SJCRH30 (cell line): ENCODE measurements at places on chromosomes 2 and 18. TPM values are rescaled to one million over a fixed set of nuclear protein-coding genes. Genes with fewer than 3 reads are reported as not detected.

The NABP1 gene
- 55.4 and 69.1 TPM in 2 replicates for total RNA-seq

The DSC2 gene
- not detected in 2 replicates for total RNA-seq

The DSC1 gene
- not detected in 2 replicates for total RNA-seq

The NFE2L2 gene
- total RNA-seq: 40.2 and 47.7 TPM in 2 replicates

The FTCDNL1 gene
- 1.5 and 2.6 TPM in 2 replicates for total RNA-seq

The NDC80 gene
- total RNA-seq: 77.5 and 95.3 TPM in 2 replicates

- H3K27ac ChIP-seq: no peak overlapping the region
- H3K36me3 ChIP-seq: no peaks in the 10 kb centered on the region
- H3K27me3 ChIP-seq: no peaks in the 10 kb centered on the region
Observed at GRCh38 chr2:218366621-218367414, 10.2 kb downstream of the CATIP start.

GRCh38 chr18:23238152-23238531 is 102.9 kb downstream of the CABLES1 start:
- no peak overlapping the region for H3K4me3 ChIP-seq
- DNase-seq: no peak
- H3K4me1 ChIP-seq: peaks cover 25% of the 10 kb centered on the region
- no peaks in the 10 kb centered on the region for H3K27me3 ChIP-seq
- no peaks in the 10 kb centered on the region for H3K36me3 ChIP-seq
- peak overlapping the region; percentile 70 for H3K27ac ChIP-seq

DNA sequence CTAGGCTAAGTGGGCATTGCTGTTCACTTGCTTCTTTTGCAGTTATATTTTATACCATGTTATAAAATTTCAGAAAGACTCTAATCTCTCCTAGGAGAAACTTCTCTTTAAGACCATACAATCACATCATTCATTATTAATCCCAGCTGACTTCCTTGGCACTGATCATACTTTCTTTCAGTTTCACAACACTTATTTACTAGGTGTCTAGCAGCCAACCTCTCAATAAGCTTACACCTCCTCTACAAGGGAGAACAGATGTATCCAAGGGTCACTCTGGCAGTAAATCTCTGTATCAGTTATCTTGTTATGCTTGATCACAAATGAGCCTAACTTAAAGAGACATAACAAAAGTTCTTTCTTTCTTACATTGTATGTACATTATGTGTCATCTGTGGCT is 69.8 kb upstream of the EPB41L5 start:
- H3K4me3 ChIP-seq: no peak overlapping the region
- H3K36me3 ChIP-seq: peaks cover 6% of the 10 kb centered on the region; the same call in 1 of the 2 replicates
- no peaks in the 10 kb centered on the region for H3K4me1 ChIP-seq
- H3K27me3 ChIP-seq: no peaks in the 10 kb centered on the region
- no peak overlapping the region for H3K27ac ChIP-seq

DNA sequence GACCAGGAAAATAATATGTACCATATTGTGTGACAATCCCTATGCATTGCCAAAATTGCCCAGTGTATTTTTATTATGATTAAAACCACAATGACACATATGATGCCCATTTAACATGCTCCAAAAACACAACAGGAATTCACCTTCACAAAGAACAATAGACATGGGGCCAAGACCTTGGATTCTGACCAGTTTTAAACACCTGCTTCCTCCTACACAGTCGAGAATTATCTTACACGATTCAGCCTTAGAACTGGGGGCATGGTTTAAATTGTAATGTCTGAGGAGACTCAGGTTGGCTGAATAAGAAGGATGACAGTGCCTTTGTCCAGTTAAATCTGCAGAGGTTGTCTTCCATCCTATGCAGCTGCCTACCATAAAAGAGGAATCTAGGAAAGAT is 212.7 kb downstream of the PLCL1 start:
- no peaks in the 10 kb centered on the region for H3K4me1 ChIP-seq
- 0 out of 2 replicates have a peak, but pooled peaks cover 2% of the 10 kb centered on the region for H3K27me3 ChIP-seq
- DNase-seq: no peak
- no peaks in the 10 kb centered on the region for H3K36me3 ChIP-seq
- H3K27ac ChIP-seq: no peak overlapping the region

- H3K36me3 ChIP-seq: no peaks in the 10 kb centered on the region
- H3K27me3 ChIP-seq: no peaks in the 10 kb centered on the region; the same call in 1 of the 2 replicates
- H3K4me3 ChIP-seq: no peak overlapping the region
Observed at GRCh38 chr2:124131276-124131675, 106.2 kb downstream of the CNTNAP5 start.

DNA sequence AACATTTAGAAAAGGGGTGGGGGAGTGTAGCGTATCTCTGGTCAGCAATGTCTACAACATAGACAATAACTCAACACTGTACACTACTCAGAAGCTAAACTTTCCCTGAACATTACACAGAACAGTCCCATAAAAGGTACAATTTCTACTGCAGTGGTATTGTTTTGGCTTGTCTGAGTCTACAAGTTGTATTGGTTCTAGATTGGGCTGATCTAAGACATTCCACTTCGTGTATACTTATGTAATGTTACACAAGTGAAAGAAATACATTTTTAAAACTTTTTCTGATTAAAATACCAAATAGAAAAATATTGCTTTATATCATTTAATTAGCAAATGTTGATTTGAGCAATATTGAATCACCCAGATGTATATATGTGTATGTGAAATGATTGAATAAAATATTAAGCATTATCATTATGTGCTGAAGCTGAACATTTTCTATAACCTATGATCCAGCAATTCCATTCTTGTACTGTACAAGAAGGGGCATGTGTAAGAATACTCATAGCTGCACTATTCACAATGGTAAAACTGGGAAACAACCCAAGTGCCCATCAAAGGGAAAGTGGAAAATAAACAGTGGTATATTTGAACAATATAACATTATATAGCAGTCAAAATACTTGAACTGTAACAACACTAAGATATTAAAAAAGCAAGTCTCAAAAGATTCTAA is 52.4 kb downstream of the VSNL1 start:
- H3K27ac ChIP-seq: no peak overlapping the region
- no peaks in the 10 kb centered on the region for H3K36me3 ChIP-seq
- H3K4me1 ChIP-seq: no peaks in the 10 kb centered on the region
- no peak for DNase-seq
- H3K27me3 ChIP-seq: no peaks in the 10 kb centered on the region

DNA sequence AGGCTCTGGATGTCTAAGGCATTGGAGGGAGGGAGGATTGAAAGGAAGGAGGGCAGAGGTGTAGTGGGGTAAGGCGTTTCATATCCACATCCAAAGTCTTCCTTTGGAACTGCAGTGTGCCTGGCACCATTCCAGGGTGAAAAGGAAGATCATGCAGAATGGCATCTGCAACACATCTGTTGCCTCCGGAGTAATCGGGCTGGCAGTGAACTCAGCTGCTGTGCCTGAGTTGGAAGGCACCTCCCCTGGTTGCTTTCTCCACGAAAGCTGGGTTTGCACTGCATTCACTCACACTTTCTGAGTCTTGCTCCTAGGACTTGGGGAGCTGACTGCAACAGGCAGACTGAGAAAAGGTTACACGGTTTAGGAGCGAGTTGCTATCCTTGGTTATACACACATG is 30.3 kb upstream of the SEC11C start:
- H3K36me3 ChIP-seq: no peaks in the 10 kb centered on the region
- H3K4me1 ChIP-seq: no peaks in the 10 kb centered on the region
- H3K27me3 ChIP-seq: no peaks in the 10 kb centered on the region
- no peak overlapping the region for H3K27ac ChIP-seq

GRCh38 chr2:218169757-218170546 is 3.2 kb upstream of the CXCR1 start:
- no peaks in the 10 kb centered on the region; the same call in none of the 2 replicates for H3K27me3 ChIP-seq
- DNase-seq: no peak
- no peak overlapping the region for H3K4me3 ChIP-seq
- no peak overlapping the region for H3K27ac ChIP-seq
- no peaks in the 10 kb centered on the region for H3K4me1 ChIP-seq

DNA sequence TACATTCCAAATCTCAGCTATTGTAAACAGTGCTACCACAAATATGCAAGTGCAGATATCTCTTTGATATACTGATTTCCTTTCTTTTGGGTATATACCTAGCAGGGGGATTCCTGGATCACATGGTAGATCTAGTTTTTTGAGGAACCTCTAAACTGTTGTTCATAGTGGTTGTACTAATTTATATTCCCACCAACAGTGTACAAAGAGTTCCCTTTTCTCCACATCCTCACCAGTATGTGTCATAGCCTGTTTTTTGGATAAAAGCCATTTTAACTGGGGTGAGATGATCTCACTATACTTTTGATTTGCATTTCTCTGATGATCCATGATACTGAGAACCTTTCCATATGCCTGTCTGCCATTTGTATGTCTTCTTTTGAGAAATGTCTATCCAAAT is 6.3 kb upstream of the CCNT2 start:
- no peak overlapping the region for H3K27ac ChIP-seq
- no peak overlapping the region for H3K4me3 ChIP-seq
- H3K4me1 ChIP-seq: no peaks in the 10 kb centered on the region
- DNase-seq: no peak
- H3K27me3 ChIP-seq: no peaks in the 10 kb centered on the region

DNA sequence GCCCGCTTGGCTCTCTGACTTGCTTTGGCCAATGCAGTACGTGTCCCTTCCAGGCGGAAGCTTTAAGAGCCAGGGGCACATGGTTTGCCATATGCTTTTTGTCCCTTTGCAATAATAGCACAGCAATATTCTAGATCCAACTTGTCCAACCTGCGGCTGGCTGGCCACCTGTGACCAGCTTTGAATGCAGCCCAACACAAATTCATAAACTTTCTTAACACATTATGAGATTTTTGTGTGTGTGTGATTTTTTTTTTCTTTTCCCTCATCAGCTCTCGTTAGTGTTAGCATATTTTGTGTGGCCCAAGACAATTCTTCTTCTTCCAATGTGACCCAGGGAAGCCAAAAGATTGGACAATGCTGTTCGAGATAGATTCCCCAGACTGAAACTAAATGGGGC is 119.3 kb upstream of the SIX3 start:
- H3K36me3 ChIP-seq: no peaks in the 10 kb centered on the region
- no peaks in the 10 kb centered on the region for H3K27me3 ChIP-seq
- H3K27ac ChIP-seq: no peak overlapping the region

DNA sequence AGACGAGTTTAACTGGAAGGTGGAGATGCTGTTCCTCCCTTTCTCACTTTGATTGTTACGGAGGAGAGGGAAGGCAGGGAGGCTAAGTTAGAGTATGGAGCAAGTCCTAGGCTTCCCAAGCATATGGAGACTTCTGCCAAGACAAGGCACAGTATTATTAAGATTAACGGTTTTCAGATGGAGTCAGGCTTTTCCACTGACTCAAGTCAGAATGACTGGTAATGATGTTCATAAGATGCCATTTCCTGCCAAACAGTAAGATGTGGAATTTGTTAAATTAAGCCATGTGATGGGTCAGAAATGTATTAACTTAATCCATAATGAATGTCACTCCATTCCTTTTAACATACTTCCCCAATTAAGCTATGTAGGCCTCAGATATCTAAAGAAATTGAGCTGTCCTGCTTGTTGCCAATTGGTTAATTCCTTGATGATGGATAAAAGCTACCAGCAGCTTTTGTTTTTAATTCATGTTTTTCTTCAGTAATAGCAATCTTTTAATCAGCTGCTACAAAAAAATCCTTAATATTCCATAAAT is 383.7 kb downstream of the ZNF521 start:
- H3K36me3 ChIP-seq: no peaks in the 10 kb centered on the region
- H3K27me3 ChIP-seq: no peaks in the 10 kb centered on the region
- H3K4me3 ChIP-seq: no peak overlapping the region

- H3K4me3 ChIP-seq: no peak overlapping the region
- no peak overlapping the region for H3K27ac ChIP-seq
- DNase-seq: peak; percentile 69
- no peaks in the 10 kb centered on the region for H3K4me1 ChIP-seq
Observed at GRCh38 chr2:39059366-39059952, 61.4 kb downstream of the SOS1 start.

DNA sequence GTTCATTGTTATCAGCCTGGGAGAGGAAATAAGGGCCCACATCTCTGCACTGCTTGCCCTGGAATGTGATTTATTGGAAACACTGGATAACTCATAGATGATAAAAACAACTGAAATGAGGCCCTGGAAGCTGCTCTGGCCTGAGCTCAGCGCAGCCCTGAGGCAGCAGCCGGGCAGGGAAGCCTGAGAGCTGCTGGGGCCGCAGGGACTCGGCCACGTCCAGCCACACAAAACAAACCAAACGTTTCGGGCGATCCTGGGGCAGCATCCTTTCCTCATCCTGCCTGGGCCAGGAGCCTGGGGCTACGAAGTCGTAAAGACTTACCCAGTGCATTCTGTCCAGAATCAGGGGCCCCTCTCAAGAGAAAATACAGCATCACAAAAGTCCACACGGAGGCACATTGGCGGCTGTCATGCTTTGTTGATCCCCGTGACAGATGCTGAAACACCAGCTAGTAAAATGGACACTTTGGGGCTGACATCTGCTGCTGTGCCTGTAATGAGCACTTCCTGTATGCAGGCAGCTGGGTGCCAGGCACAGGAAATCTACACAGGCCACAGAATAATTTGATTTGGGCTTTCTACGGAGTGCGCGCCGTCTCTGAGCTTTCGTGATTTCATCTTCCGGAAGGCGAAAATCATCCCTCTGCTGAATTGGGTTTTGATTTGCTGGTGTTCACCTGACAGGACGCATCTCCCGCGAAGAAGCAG is 250.6 kb downstream of the EIPR1 start:
- DNase-seq: peak; percentile 85
- H3K27me3 ChIP-seq: no peaks in the 10 kb centered on the region
- peak overlapping the region; percentile 52 for H3K4me3 ChIP-seq
- no peaks in the 10 kb centered on the region for H3K36me3 ChIP-seq

DNA sequence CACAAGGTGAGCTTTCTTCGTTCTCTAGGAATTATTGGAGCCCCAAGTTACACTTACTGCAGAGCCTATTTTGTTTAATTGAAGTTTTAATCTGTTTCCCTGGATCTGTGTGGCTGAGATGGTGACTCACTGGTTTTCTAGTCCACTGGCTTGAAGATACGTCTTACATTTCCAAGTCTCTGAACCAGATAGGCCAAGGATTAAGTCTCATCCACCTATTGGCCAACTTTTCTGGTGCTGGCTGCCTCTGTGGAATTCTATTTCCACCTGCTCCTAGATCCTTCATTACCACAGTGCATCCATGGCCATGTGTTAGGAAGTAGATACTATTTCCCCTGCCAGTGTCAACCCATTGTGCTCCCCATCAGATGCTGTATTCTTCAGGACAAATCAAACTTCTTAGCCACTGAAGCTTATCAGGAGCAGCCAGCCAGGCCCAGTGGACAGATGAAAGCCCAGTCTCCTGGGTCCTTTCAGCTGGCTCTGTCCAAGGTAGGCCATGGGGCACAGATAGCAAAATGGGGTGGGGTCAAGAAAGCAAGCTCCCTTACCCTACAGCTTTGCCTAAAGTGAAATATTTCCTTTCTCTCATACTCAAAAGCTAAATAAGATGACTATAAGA is 198.8 kb upstream of the TCF4 start:
- no peak for DNase-seq
- no peaks in the 10 kb centered on the region for H3K36me3 ChIP-seq

GRCh38 chr2:20594957-20595356 is 55.9 kb downstream of the HS1BP3 start:
- H3K27ac ChIP-seq: 0 out of 2 replicates have a peak overlapping the region, but pooled peaks have one; percentile 19
- H3K4me3 ChIP-seq: no peak overlapping the region
- peaks cover 57% of the 10 kb centered on the region for H3K4me1 ChIP-seq
- H3K27me3 ChIP-seq: no peaks in the 10 kb centered on the region
- no peak for DNase-seq
